ENCODE measurements at places on chromosomes 11 and 22. TPM values are rescaled to one million over a fixed set of nuclear protein-coding genes. Genes with fewer than 3 reads are reported as not detected.

C11orf16 gene
- 0.30 TPM for polyA plus RNA-seq

LRRC32 gene
- 9.8 TPM for polyA plus RNA-seq

CCDC188 gene
- polyA plus RNA-seq, result 1.9 TPM

TIMM8B gene
- polyA plus RNA-seq, result 80.2 TPM

MICAL2 gene
- polyA plus RNA-seq, result 15.8 TPM

KREMEN1 gene
- 7.1 TPM for polyA plus RNA-seq

TRIM22 gene
- polyA plus RNA-seq, result 11.8 TPM

MMP8 gene
- polyA plus RNA-seq, result not detected

SF3A1 gene
- 140 TPM for polyA plus RNA-seq

PANX3 gene
- polyA plus RNA-seq, result not detected

DNA sequence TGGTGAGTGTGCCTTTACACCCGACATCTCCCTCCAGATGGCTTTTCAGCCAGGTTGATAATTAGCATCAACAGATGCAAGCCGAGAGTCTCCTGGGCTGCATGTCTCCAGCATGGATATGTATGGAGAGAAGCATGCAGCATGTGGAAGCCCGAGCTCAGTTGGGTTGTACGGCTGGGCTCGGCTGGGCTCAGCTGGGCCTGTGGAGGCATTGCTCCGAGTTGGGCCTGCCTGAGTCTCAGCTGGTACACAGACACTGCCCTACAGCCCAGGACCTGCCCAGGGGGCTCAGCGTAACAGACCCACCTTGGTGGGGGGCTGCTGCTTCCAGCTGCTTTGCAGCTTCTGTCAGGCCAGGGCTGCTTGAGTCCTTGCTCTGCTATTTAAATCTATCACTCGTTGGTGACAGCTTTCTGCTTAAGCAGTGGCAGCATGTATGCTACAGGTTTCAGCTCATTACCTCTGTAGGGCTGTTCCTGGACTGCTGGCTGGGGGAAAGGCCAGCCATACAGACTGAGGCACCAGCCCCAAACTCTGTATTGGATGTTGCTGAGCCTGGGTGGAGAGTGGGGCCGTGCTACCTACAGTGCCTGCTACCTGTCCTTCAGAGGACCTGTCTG, 115.5 kb downstream of the TEAD1 start:
- DNase-seq, result no peak

DNA sequence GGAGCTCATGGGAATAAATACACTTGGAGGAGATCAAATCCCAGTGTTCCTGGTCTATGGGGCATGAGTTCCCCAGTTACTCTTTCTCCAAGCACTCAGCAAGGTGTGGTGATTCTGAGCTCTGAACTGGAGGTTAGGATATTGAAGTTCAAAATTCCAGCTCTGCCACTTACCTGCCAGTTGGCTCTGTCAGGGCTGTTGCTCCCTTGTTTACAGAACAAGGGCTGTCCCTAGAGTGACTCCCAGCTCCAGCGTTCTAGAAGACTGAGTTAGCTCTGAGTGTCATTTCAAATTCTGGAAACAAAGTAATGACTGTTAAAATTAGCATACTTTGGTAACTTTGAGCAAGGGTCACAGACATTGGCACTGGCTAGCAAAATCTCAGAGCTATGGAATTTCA, 69.7 kb upstream of the ZBED5 start:
- DNase-seq, result no peak

DNA sequence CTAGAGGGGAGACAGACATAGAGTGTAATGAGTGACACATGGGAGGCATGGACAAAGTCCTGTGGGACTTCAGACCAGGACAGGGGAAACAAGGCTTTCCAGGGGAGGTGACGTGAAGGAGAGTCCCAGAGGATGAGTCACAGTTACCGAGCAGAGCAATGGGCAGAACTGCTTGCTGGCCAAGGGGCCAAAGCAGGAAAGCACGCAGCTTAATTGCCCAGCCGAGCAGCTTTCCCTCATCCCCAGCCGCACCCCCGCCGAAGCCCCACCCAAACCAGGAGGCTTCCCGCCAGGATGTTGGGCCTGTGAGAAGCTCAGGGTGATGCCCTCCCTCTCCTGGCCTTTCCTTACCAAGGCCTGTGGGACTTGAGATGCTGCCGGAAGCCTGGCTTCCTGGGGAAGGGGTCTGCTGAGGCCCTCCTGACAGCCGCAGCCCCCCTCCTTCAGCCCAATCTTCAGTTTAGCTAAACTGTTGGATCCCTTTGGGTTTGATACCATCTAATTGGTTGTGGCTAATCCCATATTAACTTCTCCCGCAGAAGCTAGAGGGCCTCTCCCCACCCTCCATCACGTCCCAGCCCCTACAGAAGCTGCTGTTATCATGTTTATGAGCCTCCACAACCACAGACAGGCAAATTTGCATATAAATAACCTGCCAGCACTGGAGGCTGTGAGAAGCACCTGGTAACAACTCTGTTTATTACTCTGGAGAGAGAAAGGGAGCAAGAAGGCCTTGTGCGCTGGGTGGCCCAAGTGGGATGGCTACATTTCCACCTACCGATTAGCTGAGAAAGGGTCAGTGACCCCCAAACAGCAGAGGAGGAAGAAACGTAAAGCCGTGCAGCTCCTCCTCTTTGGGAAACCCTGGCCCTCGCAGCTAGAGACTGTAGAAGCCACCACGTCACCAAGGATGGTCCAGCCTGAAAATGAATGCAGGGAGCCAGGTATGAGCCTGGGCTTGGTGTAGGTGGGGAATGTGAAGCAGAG, 80.0 kb downstream of the TRIM29 start:
- DNase-seq, result no peak

- no peak for DNase-seq
These were observed 86.6 kb downstream of the DGCR2 start for GRCh38 chr22:19035474-19036228.

GRCh38 chr22:27719535-27720227, 81.9 kb downstream of the MN1 start:
- DNase-seq, result no peak

DNA sequence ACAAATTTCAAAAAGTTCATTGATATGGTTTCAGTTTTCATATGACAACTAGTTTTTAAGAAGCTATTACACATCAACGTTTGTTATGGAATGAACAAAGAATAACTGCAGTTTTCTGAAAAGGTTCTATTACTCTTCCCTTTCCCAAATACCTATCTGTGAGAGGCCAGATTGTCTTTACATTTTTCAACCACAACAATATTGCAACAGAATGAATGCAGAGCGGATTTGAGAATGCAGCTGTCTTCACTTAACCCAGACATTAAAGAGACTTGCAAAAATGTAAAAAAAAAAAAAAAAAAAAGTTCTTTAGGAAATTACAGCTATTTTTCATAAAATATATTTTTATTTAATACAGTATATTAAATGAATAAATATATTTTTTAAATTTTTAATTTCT, 250.8 kb downstream of the DDX10 start:
- DNase-seq, result no peak

DNA sequence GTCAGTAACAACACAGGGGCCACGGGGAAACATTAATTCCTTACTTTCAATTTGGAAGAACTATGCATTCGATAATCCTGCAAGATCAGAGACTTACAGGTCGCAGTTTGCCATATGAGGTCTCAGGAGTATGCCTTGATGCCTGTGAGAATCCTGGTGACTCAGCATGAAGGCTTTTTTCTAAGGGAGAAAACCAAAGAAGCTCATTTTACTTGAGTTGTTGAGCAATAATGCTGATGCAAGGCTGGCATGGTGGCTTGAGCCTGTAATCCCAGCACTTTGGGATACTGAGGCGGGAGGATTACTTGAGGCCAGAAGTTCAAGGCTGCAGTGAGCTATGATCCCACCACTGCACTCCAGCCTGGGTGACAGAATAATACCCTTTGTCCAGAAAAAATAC, 26.6 kb downstream of the ATG16L2 start:
- DNase-seq, result no peak

DNA sequence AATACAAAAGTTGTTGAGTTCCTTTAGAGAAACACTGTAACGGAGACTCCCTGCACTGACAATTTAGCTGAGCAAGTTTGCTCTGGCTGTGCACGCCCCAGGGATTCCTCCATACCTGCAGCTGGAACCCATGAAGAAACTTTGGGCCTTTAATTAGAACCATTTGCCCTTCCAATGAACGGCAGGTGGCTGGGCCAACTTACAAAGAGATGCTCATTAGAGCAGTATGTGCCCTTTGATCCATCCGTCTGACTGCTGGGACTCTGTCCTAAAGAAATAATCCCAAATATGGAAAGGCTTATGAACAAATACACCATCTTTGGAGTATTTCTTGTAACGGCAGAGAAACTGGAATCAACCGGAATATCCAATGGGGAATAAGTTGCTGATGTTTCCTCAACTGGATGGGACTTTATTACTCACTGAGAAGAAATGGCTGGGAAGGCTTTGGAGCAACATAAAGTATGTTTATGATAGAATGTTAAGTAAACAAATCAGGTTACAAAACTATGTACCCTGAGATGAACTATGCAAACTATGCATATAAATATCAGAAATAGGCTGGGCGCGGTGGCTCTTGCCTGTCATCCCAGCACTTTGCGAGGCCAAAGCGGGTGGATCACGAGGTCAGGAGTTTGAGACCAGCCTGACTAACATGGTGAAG, 24.4 kb upstream of the FBLN1 start:
- no peak for DNase-seq

GRCh38 chr11:91350931-91351330, 873.7 kb upstream of the FAT3 start:
- no peak for DNase-seq

GRCh38 chr11:37451903-37452302, 853.9 kb upstream of the RAG2 start:
- DNase-seq, result no peak

- no peak for DNase-seq
These were observed 388.4 kb downstream of the BUD13 start for GRCh38 chr11:116384407-116384806.

- peak; percentile 54 for DNase-seq
These were observed 1.1 kb downstream of the SHANK2 start for GRCh38 chr11:71251151-71251721.

DNA sequence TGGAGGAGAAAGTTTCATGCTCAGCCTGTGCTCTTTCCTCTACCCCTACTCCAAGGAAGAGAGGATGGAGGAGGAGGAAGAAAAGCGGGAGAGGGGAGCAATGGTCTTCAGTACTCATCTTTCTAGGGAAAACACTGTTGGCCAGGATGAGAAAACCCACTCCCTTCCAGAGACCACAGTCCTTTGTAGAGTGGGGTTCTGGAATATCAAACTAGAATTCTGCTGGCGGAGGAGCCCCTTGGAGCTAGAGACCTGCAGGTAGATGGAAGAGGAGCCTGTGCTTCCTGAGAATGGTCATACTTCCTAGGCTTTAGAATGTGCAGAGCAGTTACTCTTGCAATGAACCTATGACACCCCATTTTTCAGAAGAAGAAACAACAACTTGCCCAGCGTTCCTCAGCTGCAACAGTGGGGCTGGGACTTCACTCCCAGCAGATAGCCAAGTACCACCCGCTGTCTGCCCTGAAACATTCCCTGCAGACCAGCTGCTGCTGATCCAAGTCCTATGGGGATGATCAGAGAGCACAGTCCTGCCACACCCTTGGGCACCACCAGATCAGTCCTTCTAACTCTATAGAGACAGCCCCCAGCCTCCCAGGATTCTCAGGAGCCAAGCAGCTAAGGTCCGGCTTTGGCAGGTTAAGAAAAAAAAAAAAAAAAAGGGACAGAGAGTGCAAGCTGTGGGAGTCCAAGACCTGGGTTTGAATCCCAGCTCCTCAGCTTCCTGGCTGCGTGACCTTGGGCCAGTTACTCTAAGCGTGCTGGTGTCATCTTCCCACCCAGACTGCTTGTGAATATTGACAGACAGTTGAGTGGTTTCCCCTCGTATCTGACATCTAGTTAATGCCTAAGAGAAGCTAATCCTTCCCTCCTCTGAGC, 664 bp downstream of the PTGDR2 start:
- DNase-seq, result no peak

GRCh38 chr22:45493286-45493771, 9.4 kb upstream of the FBLN1 start:
- DNase-seq, result no peak
